NCI-H187 treated with DMSO at 0.1 percent for 48 hours (cell line): ENCODE measurements at places on chromosomes 13 and 19.

- no peak for DNase-seq
Measured at GRCh38 chr19:30046522-30046921, 104.5 kb downstream of the URI1 start.

GRCh38 chr19:1471515-1472160 lies 7.4 kb downstream of the C19orf25 start:
- DNase-seq = no peak

DNA sequence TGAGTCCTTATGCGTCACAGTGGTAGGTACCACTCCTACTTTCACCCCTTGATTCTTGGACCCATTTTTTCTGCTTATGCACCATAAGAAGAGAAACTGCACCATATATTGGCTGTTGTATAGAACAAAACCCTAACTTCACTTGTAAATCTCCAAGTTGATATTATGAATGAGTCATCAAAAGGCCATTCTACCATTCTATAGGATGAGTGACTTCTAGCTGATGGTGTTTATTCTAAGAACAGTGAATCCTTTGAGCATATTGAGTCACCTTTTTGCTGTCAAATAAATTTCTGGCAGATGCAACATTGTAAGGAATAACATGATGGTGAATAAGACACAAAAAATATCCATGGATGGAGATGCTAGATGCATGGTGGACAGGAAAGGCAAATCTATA lies 57.7 kb downstream of the POLR1D start:
- no peak for DNase-seq

DNA sequence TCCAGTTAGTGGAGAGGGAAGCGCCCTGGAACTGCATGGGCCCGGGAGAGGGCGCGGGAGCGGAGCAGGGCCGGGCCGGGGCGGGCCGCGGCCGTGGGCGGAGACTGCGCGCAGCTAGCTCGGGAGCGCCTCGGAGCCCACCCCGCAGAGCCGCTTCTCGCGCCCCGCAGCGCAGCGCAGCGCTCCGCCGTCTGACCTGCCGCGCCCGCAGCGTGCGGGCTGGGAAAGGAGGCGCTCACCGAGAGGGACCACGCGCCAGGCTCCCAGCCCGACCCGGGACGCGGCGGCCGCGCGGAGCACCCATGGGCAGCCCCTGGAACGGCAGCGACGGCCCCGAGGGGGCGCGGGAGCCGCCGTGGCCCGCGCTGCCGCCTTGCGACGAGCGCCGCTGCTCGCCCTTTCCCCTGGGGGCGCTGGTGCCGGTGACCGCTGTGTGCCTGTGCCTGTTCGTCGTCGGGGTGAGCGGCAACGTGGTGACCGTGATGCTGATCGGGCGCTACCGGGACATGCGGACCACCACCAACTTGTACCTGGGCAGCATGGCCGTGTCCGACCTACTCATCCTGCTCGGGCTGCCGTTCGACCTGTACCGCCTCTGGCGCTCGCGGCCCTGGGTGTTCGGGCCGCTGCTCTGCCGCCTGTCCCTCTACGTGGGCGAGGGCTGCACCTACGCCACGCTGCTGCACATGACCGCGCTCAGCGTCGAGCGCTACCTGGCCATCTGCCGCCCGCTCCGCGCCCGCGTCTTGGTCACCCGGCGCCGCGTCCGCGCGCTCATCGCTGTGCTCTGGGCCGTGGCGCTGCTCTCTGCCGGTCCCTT lies at the start of gene MLNR:
MLNR (plus strand) TSS at position 303 of the 820 bp plus-strand sequence; CDS start at position 303, 0 bp downstream.
- DNase-seq = no peak

- no peak for DNase-seq
Measured at GRCh38 chr13:111980146-111980929, 86.6 kb upstream of the SOX1 start.

DNA sequence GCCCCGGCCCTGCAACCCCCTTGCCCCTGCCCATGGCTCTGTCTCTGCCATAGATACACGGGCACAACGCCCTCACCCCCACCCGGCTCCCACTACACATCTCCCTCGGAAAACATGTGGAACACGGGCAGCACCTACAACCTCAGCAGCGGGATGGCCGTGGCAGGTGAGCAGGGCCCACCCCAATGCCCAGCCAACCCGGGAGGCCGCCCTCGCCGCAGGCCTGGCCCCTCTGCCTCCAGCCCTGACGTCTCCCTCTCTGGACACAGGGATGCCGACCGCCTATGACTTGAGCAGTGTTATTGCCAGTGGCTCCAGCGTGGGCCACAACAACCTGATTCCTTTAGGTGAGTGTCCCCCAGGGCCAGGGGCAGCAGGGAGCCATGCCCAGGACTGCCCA lies 7.7 kb downstream of the YIPF2 start:
- DNase-seq = no peak

GRCh38 chr13:105798541-105798940 lies 736.9 kb downstream of the EFNB2 start:
- DNase-seq = no peak

DNA sequence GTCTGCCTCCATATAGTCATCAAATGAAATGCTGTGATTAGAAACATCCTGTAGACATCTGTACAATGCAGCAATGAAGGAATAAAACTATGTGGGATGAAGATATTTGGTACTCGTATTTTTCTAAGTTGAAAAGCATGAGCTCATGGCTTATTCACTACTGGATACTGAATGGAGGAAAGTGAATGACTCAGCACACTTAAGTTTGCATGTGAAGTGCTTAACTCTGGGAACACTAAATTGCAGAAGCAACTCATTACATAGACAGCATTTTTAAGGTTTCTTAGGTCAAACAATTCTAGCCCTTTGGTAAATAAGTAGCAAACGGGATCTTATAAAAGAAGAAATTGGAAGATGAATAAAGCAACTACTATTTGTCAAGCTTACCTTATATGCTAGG lies 429.0 kb upstream of the MIR17HG start:
- DNase-seq = no peak

GRCh38 chr13:74646091-74646490 lies 511.9 kb upstream of the KLF12 start:
- no peak for DNase-seq

- DNase-seq = no peak
Measured at GRCh38 chr19:40366697-40367561, 18.4 kb downstream of the PLD3 start.

GRCh38 chr19:33641956-33642498 lies 20.3 kb downstream of the CHST8 start:
- no peak for DNase-seq

DNA sequence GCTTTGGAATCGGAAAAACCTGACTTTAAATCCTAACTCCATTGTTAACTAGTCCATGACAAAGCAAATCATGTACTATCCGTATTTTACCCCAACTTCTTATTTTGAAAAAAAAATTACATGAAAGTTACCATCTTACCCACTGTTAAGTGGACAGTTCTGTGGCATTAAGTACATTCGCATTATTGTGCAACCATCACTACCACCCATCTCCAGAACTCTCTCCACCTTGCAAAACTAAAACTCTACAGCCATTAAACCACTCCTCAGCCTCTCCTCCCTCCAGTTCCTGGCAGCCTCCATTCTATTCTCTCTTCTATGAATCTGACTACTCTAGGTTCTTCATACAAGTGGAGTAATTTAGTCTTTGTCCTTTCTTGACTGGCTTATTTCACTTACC lies 176.5 kb downstream of the USP12 start:
- DNase-seq = no peak

GRCh38 chr19:18477042-18477779 lies 39.3 kb upstream of the ISYNA1 start:
- no peak for DNase-seq

- DNase-seq = no peak
Measured at GRCh38 chr13:42119875-42120274, 71.4 kb downstream of the DGKH start.
